ENCODE measurements at places on chromosomes 7 and 10. TPM values are rescaled to one million over a fixed set of nuclear protein-coding genes. Genes with fewer than 3 reads are reported as not detected.

GRCh38 chr7:7816084-7816483 is 97.7 kb upstream of the RPA3 start:
- DNase-seq = no peak

Gene CTTNBP2
- 3.9 TPM for total RNA-seq

DNA sequence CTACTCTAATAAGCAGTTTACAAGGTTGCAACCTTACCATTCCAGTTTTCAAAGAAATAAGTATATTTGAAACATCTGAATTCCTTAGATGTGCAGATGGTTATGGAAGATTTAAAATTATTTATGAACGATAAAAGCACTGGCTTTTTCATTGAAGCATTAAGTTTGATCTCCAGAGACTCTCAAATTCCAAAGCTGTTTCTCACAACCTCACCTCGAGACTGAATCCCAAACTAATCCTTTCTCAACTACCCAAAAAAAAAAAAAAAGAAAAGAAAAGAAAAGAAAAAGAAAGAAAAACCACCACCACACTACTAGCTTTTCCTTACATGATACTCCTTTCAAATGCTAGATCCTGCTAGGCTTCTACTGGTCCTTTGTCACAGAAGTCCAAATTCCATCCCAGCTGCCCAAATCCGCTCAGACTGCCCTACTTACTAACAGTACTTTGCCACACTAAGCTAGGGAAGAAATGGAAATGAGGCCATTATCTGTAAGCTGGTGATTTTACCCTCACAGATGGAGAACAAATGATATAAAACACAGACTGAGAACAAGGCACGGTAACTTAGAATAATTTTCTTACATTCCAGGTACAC is 100.6 kb upstream of the CDK1 start:
- DNase-seq = no peak

Gene UNC5B
- total RNA-seq = 20.6 TPM

DNA sequence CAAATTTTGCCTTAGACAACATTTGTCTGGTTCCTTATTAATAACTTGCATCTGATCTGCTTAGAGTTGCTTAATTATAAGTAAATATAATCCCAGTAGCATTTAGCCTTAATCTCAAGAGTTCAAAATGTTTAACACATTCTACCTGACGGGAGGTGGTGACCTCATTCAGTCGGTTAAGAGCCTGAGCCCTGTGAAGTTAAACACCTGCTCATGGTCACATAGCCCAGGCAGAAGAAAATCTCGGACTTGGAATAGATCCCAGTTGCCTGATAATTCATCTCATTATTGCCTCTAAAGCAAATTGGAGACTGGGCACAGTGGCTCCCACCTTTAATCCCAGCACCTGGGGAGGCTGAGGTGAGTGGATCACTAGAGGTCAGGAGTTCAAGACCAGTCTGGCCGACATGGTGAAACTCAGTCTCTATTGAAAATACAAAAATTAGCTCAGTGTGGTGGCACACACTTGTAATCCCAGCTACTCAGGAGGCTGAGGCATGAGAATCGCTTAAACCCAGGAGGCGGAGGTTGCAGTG is 18.6 kb upstream of the ASCC1 start:
- DNase-seq = no peak

Measured in fibroblast of the aortic adventitia (primary cell).